ENCODE measurements at places on chromosomes 1 and 21. TPM values are rescaled to one million over a fixed set of nuclear protein-coding genes. Genes with fewer than 3 reads are reported as not detected.
A peak's percentile ranks its signal among the peaks of the same experiment; 100 is the strongest.

DNA sequence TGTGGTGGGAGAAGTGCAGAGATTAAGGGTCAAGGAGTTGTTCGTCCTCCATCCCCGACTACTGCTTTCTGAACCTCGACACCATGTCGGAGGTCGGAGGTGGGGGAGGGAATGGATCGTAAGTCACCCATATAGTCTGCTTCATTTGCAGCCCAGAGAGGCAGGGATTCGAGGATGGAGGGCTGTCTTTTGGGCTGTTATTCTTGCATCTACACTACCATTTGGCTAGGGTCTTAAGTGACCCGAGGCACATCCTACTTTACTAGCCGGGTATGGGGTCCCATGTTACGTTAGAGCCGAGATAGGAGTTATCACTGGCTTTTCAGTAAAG, 578 bp downstream of the USP21 start:
- peaks cover 16% of the 10 kb centered on the region for H3K36me3 ChIP-seq
- DNase-seq, result no peak
- H3K27me3 ChIP-seq, result no peaks in the 10 kb centered on the region
- peak overlapping the region; percentile 94 for H3K4me3 ChIP-seq
- peaks cover 17% of the 10 kb centered on the region for H3K4me1 ChIP-seq

GRCh38 chr1:89633800-89634625, 1.1 kb downstream of the LRRC8C start:
- H3K27me3 ChIP-seq, result no peaks in the 10 kb centered on the region
- DNase-seq, result no peak
- H3K36me3 ChIP-seq, result no peaks in the 10 kb centered on the region
- H3K27ac ChIP-seq, result no peak overlapping the region
- H3K4me3 ChIP-seq, result peak overlapping the region; percentile 77

GRCh38 chr1:166905136-166905535, 29.1 kb upstream of the TADA1 start:
- H3K27ac ChIP-seq, result no peak overlapping the region
- no peak for DNase-seq
- H3K4me1 ChIP-seq, result peaks cover 18% of the 10 kb centered on the region

DNA sequence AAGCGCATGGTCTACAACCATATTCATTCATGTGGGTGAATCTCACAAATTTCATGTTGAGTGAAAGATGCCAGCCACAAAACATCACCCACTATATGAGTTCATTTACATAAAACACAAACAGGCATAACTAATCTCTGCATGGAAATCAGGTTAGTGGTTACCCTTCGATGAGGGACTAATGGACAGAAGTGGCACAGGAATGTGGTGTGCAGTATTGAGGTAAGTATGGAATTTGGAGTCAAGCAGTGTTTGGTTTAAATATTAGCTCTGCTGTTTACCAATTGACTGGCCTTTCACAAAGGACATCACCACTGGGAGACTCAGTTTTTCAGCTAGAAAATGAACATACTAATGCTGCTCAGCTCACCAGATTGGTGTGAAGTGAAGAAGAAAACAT, 24.2 kb downstream of the CCDC185 start:
- H3K27me3 ChIP-seq, result peaks cover 5% of the 10 kb centered on the region
- no peak for DNase-seq
- H3K36me3 ChIP-seq, result no peaks in the 10 kb centered on the region

GRCh38 chr1:203280061-203280460, 25.3 kb upstream of the BTG2 start:
- DNase-seq, result no peak
- H3K4me1 ChIP-seq, result no peaks in the 10 kb centered on the region
- no peaks in the 10 kb centered on the region for H3K36me3 ChIP-seq

Gene TRABD2B
- total RNA-seq, result not detected

Gene FMO5
- 1.1 TPM for total RNA-seq

Gene PDE9A
- total RNA-seq, result 8.4 TPM

Gene CDC20
- 180 TPM for total RNA-seq
